BJ (cell line): ENCODE measurements at places on chromosomes 1 and 21. TPM values are rescaled to one million over a fixed set of nuclear protein-coding genes. Genes with fewer than 3 reads are reported as not detected.

Gene COL18A1
- 50.5 and 99.7 TPM in 2 replicates for polyA plus RNA-seq

Gene KIAA0319L
- 33.4 and 36.3 TPM in 2 replicates for polyA plus RNA-seq

Gene VANGL2
- 0.23 and 0.33 TPM in 2 replicates for polyA plus RNA-seq

Gene THEM5
- not detected in 2 replicates for polyA plus RNA-seq

Gene HOOK1
- not detected in 2 replicates for polyA plus RNA-seq

Gene SPATA45
- not detected in 2 replicates for polyA plus RNA-seq

Gene WNT3A
- not detected in 2 replicates for polyA plus RNA-seq

Gene C1orf226
- polyA plus RNA-seq: 1.0 and 1.3 TPM in 2 replicates

Gene CATSPERE
- polyA plus RNA-seq: 0.20 and 0.65 TPM in 2 replicates

Gene CACNA1S
- polyA plus RNA-seq: not detected in 2 replicates

Gene RCAN3
- 6.3 and 7.6 TPM in 2 replicates for polyA plus RNA-seq

Gene TNNI3K
- polyA plus RNA-seq: 0.42 TPM in 1 of 2 replicates, not detected in the other

Gene F13B
- not detected in 2 replicates for polyA plus RNA-seq

Gene LEPROT
- 66.2 and 95.5 TPM in 2 replicates for polyA plus RNA-seq

Gene S100A8
- not detected in 2 replicates for polyA plus RNA-seq

Gene ORC1
- polyA plus RNA-seq: 2.8 and 3.1 TPM in 2 replicates

Gene PPP2R5A
- 10.2 and 18.3 TPM in 2 replicates for polyA plus RNA-seq

Gene CDC73
- polyA plus RNA-seq: 16.1 and 39.6 TPM in 2 replicates

Gene MFSD2A
- polyA plus RNA-seq: 0.94 and 2.0 TPM in 2 replicates

Gene SPTA1
- not detected in 2 replicates for polyA plus RNA-seq

Gene NBPF14
- 21.6 and 23.8 TPM in 2 replicates for polyA plus RNA-seq

Gene TBX15
- polyA plus RNA-seq: 14.8 and 16.0 TPM in 2 replicates

Gene CFAP107
- 0.04 and 0.23 TPM in 2 replicates for polyA plus RNA-seq

Gene TDRD10
- polyA plus RNA-seq: not detected in 2 replicates

Gene OR10J1
- polyA plus RNA-seq: not detected in 2 replicates

Gene CNKSR1
- polyA plus RNA-seq: 0.23 and 0.63 TPM in 2 replicates

Gene ACTL8
- 0.07 TPM in 2 replicates for polyA plus RNA-seq

Gene DOP1B
- polyA plus RNA-seq: 6.2 and 8.5 TPM in 2 replicates

Gene ISG15
- 73.0 and 86.8 TPM in 2 replicates for polyA plus RNA-seq

Gene ERICH3
- not detected in 2 replicates for polyA plus RNA-seq

Gene PALMD
- polyA plus RNA-seq: 0.06 and 0.10 TPM in 2 replicates

Gene PEA15
- 937 and 1,035 TPM in 2 replicates for polyA plus RNA-seq

Gene BTBD19
- polyA plus RNA-seq: 18.0 and 25.7 TPM in 2 replicates

Gene TGFBR3
- polyA plus RNA-seq: 8.2 and 8.3 TPM in 2 replicates

Gene SPRR2F
- not detected in 2 replicates for polyA plus RNA-seq

Gene MAP10
- 0.52 and 0.81 TPM in 2 replicates for polyA plus RNA-seq

Gene CDC7
- 2.6 and 2.8 TPM in 2 replicates for polyA plus RNA-seq

Gene FNDC5
- 1.1 and 1.2 TPM in 2 replicates for polyA plus RNA-seq

Gene FAM177B
- not detected in 2 replicates for polyA plus RNA-seq

Gene ZMYND12
- 0.66 and 1.3 TPM in 2 replicates for polyA plus RNA-seq

Gene B3GALT5
- 0.09 TPM in 2 replicates for polyA plus RNA-seq
